ENCODE measurements at places on chromosomes 6 and 20.
A peak's percentile ranks its signal among the peaks of the same experiment; 100 is the strongest.

- no peak for DNase-seq
Measured at GRCh38 chr20:14498772-14499171, 161.4 kb upstream of the FLRT3 start.

DNA sequence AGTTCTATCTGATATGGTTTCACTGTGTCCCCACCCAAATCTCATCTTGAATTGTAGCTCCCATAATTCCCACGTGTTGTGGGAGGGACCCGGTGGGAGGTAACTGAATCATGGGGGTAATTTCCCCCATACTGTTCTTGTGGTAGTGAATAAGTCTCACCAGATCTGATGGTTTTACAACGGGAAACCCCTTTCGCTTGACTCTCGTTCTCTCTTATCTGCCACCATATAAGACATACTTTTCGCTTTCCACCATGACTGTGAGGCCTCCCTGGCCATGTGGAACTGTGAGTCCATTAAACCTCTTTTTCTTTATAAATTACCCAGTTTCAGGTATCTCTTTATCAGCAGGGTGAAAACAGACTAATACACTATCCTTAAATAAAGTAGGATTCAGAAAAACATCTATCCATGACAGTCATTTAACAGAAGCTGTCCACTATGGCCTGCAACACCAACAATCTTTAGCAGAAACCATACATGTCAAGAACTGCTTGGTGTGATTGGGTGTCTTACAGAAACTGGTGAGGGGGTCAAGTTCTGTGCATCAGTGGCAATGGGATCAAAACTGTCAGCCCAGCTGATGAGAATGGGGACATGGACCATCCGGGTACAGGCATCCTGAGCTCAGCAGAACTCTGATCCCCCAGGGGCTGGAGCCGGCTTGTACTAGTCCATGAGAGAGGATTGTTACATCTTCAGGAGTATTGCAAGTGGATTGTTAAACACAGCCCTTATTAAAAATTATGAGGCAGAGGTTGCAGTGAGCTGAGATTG is 59.2 kb downstream of the SCML4 start:
- no peak for DNase-seq

DNA sequence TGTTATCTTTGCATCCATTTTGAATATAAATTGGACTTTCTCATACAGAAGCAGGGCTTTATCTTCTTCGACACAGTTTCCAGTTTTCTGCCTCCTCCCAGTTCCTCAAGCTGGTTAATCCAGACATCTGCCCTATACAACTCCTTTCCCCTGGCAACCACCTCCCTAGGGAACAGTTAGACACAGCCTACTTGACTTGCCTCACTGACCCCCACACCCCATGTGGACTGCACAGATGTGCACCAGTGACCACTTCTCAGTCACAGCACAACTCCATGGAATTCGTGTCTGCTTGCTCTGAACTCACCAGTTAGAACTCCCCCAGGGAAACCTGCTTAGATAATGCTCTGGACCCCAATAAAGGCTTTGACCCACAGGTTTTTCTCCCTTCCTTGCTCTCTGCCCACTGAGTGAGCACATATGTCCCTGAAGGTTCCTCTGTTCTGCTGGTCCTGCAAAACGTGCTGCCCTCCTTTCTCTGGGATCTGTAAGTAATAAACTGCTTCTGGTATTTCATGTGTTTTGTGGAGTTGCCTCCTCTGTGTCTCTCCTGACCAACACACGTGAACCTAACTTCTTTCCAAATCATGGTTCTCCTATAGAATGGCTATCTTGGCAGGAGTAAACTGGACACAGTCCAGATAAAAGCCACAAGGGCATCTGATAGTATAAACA is 351.2 kb downstream of the CD83 start:
- DNase-seq = no peak

DNA sequence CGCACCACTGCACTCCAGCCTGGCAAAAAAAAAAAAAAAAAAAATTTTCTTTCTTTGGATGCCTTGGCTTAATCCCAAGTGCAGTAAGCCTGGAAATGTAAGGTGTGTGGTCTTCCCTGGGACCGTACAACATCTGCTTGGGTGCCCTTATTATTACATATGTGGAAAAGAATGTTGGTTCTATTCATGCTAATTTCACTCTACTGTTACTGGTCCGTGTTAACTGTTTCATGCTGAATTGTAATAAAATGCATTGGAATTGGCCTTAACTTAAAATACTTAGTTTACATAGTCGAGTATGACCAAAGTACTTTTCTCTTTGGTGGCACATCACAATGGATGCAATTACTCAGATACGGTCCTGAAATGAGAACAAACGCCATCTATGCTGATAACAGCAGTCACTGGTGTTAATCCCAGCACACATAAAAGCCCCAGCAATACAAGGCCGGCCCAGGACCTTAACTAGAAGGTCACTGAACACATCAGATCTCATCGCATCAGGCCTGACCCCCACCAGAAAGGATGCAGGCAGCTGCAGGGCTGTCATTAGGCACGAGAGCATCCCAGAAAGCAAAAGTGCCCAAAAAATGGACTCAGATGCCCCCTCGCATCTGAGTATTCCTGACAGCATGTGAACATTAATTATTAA is 1.2 kb downstream of the SERPINB6 start:
- no peak for DNase-seq

- DNase-seq = no peak
Measured at GRCh38 chr20:46121184-46121930, 3.2 kb downstream of the CD40 start.

- no peak for DNase-seq
Measured at GRCh38 chr6:16570946-16571345, 190.3 kb downstream of the ATXN1 start.

- no peak for DNase-seq
Measured at GRCh38 chr6:70390067-70390466, 23.2 kb upstream of the FAM135A start.

GRCh38 chr20:62812181-62812906 is 4.5 kb upstream of the COL9A3 start:
- no peak for DNase-seq

- no peak for DNase-seq
Measured at GRCh38 chr20:20406306-20406705, 38.4 kb downstream of the INSM1 start.

DNA sequence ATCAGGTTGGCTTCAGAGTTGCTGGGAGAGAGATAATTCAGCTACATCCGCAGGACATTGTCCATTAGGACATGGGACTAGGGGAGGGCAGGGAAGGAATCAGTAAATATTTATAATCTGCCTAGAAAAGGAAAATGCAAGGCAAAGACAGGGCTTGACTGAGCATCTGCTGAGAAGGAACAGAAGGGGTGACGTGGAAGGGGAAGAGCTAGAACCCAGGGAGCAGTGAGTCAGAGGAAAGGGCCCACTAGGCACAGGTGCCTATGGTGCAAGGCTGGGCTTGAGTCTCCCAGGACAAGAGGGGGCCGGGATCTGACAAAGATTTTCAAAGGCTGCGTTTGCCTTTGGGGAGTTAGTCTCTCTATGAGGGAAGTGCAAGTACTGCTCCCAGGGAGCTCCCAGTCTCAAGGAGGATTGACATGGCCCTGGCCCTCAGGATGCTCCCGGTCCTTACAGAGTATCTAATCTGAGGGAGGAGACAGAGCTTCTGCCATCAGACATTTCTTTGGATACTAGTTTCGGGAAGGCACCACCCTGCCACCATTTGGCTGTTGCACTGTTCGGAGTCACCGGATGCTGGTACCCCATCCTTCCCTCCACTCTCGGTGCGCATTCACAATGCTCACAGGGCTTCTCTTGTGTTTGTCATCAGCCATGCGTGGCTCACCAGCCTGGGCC is 21.9 kb downstream of the VEGFA start:
- no peak for DNase-seq

GRCh38 chr20:46196990-46197389 is 78.9 kb downstream of the CD40 start:
- no peak for DNase-seq

DNA sequence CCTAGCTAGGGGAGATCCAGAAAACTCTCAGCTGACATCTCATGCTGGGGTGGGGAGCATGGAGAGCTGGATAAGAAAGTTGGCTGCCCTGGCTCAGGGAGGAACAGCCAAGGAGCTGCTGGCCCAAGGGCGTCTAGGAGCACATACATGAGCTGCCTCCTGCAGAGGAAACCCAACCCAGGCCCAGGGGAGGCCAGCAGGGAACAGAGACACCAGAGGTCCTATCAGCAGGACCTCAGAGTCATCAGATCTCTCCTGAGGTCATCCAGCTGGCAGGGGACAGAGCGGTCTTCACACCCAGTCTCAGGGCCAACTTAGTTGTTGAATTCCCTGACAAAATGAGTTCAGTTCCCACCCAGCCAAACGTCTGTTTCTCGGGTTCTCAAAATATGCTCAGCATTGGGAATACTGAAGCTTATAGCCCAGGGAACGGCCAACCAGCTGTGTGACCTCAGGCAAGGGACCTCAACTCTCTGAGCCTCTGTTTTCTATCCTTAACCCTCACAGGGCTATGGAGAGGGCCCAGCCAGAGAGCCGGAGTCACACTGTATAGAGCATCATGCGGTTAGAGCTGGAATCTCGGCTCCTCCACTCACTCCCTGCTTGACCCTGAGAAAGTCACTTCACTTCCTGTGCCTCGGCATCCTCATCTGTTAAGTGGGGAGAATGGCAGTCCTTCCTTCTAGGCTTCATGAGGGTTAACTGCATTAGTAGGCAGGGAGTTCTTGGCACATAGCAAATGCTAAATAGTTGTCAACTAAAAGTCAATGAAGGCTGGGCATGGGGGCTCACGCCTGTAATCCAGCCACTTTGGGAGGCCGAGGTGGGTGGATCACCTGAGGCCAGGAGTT is 13.8 kb downstream of the ADA start:
- no peak for DNase-seq

DNA sequence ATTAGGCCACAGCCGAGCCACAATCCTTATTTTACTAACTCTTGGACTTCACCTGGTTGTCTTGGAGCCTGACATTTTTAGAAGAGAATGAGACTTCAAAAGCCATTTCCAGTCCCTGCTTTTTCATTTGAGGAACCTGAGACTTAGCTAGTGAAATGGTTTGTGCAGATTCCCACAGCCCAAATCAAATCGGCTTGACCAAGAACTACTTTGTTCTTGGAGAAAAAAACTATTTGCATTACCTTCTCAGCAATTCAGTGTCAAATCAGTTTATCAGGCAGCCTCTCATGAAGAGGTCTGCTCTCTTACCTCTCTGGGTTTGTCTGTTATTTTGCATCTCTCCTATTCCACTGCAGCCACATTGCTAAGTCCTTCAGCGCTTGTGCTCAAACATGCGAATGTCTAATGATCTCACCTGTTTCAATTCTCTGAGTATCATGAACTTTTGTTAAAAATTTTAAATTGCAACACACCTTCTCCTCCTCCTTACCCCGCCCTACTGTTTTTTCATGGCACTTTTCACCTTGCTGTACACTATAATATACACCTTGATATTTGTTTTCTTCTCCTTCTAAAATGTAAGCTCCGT is 573 bp upstream of the IFNGR1 start:
- no peak for DNase-seq

GRCh38 chr20:48723308-48724264 is 104.2 kb downstream of the PREX1 start:
- DNase-seq = no peak

DNA sequence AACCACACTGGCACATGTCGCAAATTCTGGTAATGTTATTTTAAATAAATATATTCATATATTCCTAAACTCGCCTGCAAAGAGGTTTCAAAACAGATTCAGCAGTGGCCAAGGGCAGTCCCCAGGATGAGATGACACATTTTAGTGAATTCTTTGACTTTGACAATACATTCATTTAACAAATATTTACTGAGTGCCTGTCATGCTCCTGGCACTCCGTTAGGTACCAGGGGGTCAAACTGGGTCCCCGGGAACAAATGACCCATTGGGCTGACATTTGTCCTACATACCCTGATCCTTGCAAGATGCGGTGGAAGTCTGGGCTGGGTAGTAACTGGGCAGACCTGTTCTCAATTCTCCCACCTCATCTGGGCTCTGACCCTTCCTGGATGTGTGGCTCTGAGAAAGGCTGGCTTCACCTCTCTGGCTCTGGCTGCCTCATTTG is 74.9 kb downstream of the FYN start:
- DNase-seq = no peak

DNA sequence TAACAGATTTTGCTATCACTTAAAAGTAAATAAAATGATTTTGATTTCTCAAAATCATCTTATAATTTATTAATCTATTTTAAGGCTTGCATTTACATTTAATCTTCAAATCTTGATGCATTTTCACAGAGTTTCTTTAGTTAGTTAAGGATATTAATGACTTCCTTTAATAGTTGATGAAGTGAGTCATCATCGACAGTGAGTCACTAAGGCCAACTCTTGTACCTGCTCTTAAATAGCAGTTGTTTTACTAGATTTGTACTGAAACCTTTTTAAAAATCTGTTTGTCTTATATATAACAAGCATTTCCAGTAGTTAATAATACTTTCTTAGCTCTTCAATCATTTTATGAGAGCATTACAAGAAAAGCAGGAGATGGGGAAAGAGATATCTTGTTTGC is 191.7 kb downstream of the ESR1 start:
- DNase-seq = no peak

- peak; percentile 11 for DNase-seq
Measured at GRCh38 chr20:59850018-59850641, 83.3 kb downstream of the SYCP2 start.

DNA sequence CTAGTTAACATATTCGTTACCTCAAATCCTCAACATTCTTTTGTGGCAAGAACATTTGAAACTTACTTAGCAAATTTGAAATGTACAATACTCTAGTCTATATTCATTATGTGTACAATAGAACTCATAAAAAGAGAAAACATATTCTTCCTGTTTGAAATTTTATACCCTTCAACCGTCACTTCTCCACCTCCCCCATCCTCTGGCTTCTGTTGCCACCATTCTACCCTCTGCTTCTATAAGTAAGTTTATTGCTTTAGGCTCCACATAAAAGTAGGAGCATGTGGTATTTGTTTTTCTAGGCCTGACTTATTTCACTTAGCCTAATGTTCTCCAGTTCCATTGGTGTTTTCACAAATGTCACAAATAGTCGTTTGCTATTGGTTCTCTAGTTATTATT is 205.3 kb downstream of the TENT5A start:
- no peak for DNase-seq

- no peak for DNase-seq
Measured at GRCh38 chr20:39245685-39246311, 283.7 kb downstream of the DHX35 start.

Data from CD4-positive, alpha-beta T cell treated with Interleukin-4 for 4 hours (primary cell).